ENCODE measurements at places on chromosomes 5 and 9.

DNA sequence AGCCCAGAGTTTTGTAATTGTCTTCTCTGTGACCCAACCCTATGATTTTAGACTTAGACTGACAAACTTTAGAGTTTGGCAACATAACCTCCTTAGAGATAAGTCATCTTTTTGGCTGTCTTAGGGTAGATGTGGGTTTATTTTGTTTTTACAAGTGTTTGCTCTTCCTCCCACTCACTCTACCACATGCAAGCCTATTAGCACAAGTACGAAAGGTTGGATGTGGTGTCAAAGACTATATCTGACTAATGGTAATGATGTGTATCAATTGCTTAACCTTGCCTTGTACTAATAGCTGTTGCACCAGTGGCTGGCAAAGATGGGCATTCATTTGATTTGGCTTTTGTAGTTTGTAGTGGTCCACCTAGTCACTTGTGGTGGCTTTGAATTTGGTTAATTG lies 46.5 kb downstream of the SLC25A46 start:
- DNase-seq: no peak

GRCh38 chr9:109422641-109423040 lies 75.5 kb downstream of the PTPN3 start:
- no peak for DNase-seq

DNA sequence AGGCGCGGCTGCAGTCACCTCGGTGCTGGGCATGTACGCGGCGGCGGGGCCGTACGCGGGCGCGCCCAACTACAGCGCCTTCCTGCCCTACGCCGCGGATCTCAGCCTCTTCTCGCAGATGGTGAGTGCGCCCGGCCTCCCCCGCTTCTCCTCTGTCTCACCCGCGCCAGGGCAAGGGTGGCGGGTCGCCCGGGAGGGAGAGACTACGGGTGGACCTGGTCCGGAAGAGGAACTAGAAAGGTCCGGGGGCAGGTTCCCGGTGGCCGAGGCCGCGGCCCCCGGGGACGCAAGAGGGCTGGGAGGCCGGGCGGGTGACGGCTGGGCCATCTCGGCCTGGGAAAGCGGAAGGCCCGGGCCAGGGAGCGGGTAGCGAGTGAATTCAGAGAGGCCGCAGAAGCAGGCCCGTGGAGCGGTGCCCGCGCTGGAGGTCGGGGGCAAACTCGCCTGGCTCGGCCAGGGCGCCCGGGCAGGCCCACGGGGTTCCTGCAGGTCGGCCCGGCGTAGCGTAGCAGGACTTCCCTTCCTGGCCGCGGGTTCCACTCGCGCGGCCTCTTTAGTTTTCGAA lies 711 bp downstream of the IRX1 start:
- DNase-seq: no peak

DNA sequence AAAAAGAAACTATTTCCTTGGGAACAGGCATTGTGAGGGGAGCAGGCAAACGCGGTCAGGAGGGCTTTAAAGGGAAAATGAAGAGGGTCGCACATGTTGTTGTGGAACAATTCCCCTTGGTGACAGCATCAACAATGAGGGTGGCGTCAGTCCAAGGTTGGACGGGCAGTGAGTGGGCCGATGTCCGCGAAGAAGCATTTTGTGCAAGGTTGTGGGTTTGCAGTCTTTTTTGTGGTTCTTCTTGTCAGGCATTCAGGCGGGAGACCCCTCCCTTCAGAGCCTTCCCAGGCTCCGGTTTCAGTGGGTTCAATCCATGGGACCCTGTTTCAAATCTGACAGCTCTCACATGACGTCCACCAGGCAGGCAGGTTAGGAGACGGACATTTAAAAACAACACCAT lies 11.1 kb upstream of the SLC6A19 start:
- no peak for DNase-seq

- DNase-seq: no peak
Observed at GRCh38 chr5:146193285-146193684, 10.1 kb upstream of the RBM27 start.

GRCh38 chr5:172668594-172669071 lies 27.6 kb downstream of the NEURL1B start:
- DNase-seq: no peak

DNA sequence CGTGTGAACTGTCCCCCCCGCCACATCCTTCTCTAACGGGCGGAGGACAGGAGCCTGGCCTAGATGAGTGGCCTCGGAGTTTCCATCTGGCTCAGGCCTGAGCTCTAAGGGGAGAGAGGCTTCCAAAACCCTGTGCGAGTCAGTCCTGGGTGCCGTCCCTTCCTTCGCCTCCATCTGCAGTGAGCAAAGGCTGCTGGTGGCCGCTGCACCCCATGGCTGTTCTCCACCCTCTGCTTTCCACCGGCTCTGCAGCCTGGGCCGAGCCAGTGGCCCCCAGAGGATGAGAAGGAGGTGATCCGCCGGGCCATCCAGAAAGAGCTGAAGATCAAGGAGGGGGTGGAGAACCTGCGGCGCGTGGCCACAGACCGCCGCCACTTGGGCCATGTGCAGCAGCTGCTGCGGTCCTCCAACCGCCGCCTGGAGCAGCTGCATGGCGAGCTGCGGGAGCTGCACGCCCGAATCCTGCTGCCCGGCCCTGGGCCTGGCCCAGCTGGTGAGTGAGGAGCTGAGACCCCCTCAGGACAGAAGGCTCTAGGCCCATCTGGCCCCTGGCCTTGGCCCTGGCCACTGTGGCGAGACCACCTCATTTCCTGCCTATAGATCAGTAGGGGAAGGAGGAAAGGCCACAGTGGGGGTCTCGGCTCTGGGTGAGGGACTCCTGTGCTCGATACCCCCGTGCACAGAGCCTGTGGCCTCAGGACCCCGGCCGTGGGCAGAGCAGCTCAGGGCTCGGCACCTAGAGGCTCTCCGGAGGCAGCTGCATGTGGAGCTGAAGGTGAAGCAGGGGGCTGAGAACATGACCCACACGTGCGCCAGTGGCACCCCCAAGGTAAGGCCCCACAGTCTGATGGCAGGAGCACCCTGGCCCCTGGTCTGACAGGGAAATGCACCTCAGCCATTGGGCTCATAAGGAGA lies 3.0 kb downstream of the PKN3 start:
- no peak for DNase-seq

DNA sequence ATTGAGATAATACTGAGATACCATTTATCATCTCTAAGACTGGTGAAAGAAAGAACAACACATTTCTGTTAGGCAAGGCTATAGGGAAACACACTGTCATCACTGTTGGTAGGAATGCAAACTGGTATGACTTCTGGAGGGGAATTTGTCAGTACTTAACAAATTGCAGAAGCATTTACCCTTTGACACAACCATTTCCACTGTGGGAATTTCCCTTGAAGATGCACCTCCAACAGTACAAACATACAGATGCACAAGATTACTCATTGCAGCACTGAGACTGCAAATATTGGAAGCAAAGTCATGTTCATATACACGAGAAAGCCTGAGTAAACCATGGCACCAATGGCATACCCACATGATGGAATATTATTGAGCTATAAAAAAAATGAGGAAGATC lies 17.6 kb downstream of the GM2A start:
- peak; percentile 56 for DNase-seq

- peak; percentile 50 for DNase-seq
Observed at GRCh38 chr5:66807743-66808142, 211.6 kb downstream of the MAST4 start.

GRCh38 chr5:164204338-164204946 lies 699.0 kb downstream of the MAT2B start:
- DNase-seq: no peak
